ENCODE measurements at places on chromosomes 12 and 14.
A peak's percentile ranks its signal among the peaks of the same experiment; 100 is the strongest.

GRCh38 chr14:61503167-61503801 is 181.9 kb downstream of the PRKCH start:
- peak; percentile 37 for DNase-seq

GRCh38 chr14:49621114-49621881 is 699 bp downstream of the MGAT2 start:
- DNase-seq: no peak

DNA sequence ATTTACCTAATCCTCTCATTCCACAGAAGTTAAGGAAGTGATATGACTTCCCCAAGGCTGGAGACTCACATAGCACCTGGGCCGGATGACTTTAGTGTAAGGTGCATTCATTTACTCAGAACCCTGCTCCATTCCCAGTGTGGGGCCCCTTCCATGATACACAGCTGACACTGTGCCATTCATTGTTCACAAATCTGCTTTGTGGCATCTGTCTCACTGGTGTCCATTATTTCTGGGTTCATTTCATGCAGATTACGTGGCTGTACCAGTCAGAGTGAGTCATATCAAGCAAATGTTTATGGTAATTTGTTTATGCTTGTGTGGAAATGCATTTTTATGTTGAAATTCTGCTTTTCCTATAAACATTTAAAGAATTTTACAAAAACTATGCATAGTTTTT is 5.2 kb downstream of the ANO4 start:
- DNase-seq: no peak

DNA sequence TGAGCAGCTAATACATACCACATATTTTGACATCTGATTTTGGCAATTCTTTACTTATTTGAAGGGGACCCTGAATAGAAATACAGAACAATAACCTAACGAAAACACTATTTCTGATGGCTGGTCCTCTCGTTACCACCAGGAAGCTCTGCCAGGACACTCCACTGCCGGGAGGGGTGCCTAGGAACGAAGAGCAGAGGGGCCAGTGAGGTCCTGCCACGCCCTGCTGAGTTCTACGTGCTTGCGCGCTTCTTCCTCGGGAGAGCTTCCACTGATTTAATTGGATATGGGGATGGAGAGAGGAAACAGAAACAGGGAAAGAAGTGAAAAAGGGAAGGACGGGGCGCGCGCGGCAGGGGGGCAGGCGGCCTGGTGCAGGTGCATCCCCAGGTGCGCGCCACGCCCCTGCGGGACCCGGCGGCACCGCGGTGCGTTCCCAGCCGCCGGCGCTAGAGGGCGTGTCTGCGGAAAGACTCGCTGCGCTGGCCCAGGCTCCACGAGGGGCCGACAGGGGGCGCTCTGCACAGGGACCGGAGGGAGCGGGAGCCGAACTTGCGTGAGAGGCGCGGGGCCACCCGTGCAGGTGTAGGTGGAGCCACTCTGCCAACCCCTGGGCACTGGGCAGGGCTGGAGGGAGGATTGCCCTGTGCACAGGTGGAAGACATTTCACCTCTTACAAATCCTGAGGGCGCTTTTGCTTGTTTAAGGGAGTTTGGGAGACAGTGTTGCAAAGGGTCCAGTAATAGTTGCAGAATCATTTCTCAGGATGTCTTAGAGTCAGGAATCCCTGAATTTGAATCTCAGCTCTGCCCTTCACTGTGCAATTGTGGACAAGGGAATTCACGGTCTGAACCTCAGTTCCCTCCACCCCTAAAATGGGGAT is 986.3 kb upstream of the TMEM132C start:
- DNase-seq: no peak

DNA sequence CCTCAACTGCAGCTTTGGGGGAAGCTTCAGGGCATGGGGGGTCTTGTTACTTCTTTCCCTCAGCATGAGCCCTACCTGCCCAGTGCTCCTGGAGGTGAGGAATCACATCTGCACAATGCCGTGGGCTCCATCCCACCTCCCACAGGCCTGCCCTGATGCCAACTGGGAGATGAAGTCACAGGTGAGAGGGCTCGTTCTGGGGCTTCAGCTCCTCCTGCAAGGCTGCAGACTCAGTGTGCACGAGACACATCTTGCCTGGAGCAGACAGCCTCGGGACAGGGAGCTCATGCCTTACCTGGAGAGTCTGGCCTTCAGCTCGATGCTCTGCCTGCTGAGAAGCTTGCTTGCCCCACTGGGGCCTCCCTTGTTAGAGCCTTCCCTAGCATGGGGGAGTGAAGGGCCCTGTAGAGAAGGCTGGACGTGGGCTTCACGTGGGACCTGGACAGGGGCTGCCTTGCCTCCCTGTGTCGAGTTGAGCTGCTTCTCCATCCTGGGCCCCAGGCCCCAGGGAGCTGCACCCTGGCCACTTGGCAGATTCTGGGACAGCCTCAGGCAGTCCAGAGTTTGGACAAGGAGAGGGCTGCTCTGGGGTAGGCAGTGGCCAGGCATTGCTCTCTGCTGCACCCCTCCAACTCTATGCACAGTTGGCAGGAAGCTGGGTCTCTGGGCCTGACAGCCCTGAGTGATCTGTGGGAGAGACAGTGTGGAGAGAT is 171.4 kb downstream of the KIF26A start:
- no peak for DNase-seq

- DNase-seq: no peak
These were observed 379.6 kb downstream of the CCDC91 start for GRCh38 chr12:28569698-28570411.

- DNase-seq: no peak
These were observed 786 bp upstream of the PFKM start for GRCh38 chr12:48118284-48118871.

GRCh38 chr14:26605602-26606001 is 7.8 kb upstream of the NOVA1 start:
- no peak for DNase-seq

DNA sequence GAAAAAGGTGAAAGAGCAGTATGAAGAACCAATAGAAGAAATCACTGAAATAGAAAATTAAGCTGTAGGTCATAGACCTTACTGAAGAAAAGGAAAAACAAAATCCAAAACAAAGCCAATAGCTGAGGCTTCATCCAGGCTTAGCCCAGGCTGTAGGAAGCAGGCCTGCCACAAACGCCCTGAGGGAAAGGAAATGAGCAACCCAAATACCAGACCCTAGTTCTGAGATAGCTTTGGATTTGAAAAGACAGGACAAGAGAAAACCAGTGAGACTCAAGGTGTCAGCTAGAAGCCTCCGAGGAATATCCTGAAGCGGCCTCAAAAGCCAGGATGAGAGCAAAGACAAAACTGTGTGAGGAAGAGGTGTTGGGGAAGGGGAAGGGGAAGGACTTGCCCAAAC is 79.2 kb downstream of the FERMT2 start:
- no peak for DNase-seq

DNA sequence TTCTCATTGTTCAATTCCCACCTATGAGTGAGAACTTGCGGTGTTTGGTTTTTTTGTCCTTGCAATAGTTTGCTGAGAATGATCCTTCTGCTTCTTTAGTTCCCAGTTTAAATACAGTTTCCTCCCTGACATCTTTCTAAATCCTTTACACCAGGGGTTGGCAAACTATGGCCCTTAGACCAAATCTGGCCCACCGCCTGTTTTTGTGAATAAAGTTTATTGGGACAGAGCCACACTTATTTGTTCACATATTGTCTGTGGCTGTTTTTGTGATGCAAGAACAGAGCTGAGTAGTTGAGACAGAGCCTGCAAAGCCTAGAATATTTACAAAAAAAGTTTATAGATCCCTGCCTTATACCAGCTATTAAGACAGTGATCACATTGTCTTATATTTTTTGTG is 53.7 kb downstream of the SERPINA10 start:
- DNase-seq: no peak
